ENCODE measurements at places on chromosomes 12 and 14.

GRCh38 chr12:124881123-124881522 lies 17.5 kb upstream of the SCARB1 start:
- no peak for DNase-seq

- no peak for DNase-seq
Observed at GRCh38 chr14:68631394-68632053, 161.3 kb downstream of the ZFP36L1 start.

GRCh38 chr14:90698379-90698869 lies 117.8 kb downstream of the TTC7B start:
- peak; percentile 45 for DNase-seq

DNA sequence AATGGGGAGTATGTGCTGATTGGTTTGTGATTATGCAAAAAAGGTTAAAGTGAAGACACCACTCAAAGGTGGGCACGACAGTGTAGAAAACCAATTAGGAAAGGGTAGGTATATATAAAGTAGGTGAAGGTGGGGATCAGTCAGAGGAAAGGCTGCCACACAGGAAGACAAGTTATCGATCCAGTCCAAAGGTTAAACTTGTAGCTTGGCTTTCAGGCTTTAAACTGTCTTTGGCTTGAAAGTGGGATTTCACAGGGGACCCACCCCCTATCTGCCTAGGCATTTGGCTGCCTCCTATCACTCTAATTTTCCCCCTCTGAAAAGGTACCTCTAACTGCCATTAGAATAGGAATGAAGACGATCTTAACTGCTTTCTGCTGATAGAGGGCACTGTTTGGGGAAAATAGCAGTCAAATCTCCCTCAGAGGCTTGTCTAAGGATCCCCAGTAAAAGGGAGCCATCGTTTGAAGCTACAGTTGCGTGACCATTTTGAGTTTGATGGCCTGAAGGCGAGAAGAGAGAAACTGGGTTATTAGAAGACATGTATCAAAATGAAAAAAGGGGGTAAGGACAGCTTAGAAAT lies 250.2 kb downstream of the GPHN start:
- DNase-seq: peak; percentile 51

DNA sequence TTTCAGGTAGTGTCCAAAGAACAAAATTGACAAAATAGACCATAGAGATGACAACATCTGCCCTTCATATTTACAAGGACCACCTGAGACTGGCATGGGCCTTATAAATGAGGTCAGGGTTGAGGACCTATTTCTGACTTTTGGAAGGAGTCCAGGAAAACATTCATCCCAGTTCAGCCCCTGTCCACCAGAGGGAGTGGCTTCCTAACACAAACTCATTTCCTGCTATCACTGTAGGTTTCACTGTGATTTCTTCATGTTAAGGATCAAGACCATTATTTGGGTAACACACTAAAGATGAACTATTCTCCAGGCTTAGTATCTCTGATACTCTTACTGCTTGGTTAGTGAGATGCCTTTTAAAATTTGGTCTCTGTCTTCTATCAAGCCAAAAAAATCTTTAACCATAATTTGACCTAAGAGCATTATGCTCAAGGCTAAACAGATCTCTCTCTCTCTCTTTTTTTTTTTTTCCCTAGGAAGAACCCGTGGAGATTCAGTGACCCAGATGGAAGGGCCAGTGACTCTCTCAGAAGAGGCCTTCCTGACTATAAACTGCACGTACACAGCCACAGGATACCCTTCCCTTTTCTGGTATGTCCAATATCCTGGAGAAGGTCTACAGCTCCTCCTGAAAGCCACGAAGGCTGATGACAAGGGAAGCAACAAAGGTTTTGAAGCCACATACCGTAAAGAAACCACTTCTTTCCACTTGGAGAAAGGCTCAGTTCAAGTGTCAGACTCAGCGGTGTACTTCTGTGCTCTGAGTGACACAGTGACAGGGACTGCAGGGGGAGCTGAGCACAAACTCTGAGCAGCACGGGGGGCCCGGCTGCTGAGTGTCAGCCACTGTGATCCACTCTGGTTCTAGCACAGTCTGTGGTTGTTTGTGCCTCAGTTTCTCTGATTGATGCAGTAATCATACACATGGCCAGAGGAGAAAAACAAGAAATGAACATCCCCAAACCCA lies 267.6 kb upstream of the OR4E1 start:
- peak; percentile 66 for DNase-seq

- DNase-seq: peak; percentile 79
Observed at GRCh38 chr12:459430-460258, at the start of gene B4GALNT3. Gene B4GALNT3, plus strand, starts transcription at chr12:459939. Its CDS starts 438 bp downstream, at chr12:460377.

- DNase-seq: no peak
Observed at GRCh38 chr12:78764913-78765312, 99.7 kb upstream of the SYT1 start.

GRCh38 chr14:97428808-97429440 lies 631.7 kb downstream of the VRK1 start:
- no peak for DNase-seq

- no peak for DNase-seq
Observed at GRCh38 chr14:84108746-84109457, 1421.0 kb upstream of the FLRT2 start.

DNA sequence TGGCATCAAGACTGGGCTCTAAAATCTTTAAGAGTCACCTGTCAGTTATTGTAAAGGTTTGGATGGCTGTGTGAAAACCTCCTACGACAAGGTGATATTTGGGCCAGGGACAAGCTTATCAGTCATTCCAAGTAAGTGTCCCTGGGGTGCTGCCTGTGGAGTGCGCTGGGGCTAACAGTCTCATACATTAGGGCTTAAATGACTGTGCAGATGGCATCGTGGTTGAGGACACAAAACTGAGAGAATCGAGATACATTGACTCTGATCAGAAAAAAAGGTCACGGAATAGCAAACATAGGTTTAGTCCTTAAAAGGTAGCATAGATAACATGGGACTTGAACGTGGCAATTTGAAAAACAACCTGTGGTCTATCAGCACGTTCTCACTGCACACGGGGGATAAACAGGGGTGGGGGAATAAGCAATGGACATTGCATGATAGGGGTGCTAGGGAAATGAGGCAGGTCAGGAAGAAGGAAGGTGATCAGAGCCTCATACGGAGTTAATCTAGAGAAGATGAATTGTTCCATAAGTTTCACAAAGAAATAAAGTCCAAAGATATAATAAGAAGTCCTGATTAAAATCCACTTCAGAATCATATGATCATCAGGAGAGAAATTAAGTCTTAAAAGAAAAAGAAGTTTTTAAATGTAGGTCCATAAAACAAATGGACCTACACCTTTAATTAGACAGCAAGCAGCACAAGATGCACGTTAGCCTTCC lies 100.3 kb downstream of the DAD1 start:
- DNase-seq: no peak

DNA sequence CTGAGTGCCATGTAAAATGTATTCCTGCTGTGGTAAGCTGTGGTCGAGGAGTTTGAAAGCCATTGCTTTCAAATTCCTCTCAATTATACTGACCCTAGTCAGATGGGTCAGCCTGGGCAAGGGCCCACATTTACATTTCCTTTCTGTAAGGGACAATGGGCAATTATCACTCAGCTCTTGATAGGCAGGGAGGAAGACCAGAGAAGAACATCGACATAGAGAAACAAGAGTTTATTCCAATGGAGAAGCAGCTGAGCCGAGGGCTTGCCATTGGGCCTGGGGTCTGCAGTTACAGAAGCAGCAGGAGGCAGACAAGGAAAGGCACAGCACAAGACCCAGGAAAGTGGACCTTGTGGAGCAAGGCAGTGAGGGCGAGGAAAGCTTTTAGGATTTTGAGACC lies 9.7 kb downstream of the NRIP2 start:
- DNase-seq: peak; percentile 47

GRCh38 chr12:104683831-104684503 lies 227.2 kb downstream of the CHST11 start:
- DNase-seq: no peak

- DNase-seq: no peak
Observed at GRCh38 chr14:30737916-30738315, 115.8 kb downstream of the SCFD1 start.

DNA sequence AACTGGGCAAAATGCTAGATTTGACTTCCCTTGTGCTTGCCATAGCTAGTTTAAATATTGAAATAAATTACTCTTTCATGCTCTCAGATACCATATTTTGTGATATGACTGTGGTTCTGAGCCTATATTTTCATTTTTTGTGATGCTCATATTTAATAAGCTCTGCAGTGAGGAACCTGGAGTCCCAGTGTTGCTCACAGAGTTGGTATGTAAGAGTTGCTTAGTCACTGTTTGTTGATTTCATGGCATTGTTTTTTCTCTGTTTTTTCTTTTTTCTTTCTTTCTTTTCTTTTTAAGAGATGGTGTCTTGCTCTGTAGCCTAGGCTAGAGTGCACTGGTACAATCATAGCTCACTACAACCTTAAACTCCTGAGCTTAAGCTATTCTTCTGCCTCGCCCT lies 750.5 kb upstream of the TMEM132C start:
- no peak for DNase-seq

DNA sequence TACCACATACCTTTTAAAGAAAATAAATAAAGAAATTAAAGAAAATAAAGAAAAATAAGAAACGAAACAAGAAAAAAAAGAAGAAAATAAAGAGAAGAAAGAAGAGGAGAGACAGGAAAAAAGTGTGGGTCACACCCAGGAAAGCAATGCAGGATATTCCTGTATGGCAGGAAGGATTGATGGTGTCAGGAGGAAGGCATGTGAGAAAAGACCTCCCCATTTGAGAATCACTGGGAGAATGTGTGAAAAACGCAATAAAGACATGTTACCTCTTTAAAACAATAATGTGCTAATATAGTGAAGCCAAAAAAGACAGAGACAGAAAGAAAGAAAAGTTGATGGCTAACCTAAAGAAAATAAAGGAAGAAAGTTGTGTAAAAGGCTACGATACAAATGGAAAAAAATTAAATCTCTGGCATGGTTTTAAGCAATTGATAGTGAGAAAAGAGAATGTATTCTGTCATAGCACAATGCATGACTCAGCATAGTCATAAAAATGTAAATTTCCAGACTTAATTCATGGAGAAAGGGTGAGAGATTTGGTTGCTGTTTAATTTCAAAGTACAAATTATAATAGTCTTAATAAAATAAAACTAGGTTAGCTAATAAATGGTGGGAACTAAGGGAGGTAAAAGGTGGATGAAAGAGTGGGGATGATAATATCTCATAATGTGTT lies 24.3 kb upstream of the FOXG1 start:
- DNase-seq: peak; percentile 91

GRCh38 chr14:64722842-64723447 lies 18.7 kb downstream of the PLEKHG3 start:
- DNase-seq: no peak

DNA sequence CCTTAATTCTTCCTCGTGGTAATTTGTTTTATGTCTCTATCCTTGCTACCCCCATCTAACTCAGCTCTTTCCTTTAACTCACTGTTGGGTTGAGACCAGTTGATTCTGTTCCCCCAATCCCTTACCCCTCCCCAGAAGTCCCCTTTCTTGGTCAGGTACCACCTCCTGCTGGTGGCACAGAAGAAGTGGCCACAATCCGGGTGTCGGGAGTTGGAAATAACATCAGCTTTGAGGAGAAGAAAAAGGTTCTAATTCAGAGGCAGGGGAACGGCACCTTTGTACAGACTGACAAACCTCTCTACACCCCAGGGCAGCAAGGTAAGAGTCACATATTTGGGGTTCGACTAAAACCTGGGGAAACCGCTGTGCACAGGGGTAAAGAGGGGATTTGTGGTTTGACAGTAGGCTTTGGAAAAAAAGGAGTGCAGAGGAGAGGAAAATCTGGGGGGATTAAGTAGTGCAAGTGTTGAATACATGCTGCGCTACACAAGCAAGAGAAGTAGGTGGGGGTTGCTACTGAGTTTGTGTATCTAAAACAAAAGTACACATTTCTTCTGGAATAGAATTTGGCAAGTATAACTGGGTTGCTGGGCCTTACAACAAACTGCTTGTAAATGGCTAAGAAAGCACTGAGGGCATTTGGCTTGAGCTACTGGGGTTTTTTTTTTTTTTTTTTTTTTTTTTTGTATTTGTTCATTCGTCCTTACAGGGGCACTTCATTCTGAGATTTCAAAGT lies 1.3 kb downstream of the A2ML1 start:
- peak; percentile 92 for DNase-seq

DNA sequence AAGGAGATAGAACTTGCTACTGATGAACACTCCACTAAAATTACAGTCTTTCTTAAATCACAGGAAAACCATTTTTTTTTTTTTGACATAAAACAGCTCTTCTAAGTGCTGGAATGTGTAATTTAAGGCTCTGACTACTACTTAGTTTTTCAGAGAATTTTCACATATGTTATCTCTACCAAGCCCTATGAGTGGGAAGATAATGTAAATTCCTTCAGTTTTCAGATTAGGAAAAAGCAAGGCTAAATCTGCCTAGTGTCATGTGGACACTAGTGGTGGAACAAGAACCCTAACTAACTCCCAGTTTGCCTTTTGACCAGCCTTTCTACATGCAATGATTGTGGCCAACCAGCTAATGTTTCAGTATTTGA lies 37.3 kb upstream of the CSRP2 start:
- DNase-seq: peak; percentile 22

DNA sequence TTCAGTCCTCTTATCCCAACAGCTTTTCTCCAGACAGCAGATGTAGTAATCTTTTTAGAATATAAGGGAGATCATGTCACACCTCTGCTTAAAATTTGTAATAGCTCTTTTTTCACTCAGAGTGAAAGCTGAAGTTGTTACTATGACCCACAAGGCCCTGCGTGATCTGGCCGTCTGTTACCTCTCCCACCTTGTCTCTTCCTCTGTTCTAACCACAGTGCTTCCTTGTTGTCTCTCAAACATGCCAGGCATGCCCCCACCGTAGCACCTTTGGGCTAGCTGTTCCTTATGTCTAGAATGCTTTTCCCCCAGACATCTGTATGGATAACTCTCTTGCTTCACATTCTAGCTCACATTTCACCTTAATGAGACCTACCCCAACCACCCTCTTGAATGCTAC lies 6.5 kb downstream of the NECAP1 start:
- no peak for DNase-seq

DNA sequence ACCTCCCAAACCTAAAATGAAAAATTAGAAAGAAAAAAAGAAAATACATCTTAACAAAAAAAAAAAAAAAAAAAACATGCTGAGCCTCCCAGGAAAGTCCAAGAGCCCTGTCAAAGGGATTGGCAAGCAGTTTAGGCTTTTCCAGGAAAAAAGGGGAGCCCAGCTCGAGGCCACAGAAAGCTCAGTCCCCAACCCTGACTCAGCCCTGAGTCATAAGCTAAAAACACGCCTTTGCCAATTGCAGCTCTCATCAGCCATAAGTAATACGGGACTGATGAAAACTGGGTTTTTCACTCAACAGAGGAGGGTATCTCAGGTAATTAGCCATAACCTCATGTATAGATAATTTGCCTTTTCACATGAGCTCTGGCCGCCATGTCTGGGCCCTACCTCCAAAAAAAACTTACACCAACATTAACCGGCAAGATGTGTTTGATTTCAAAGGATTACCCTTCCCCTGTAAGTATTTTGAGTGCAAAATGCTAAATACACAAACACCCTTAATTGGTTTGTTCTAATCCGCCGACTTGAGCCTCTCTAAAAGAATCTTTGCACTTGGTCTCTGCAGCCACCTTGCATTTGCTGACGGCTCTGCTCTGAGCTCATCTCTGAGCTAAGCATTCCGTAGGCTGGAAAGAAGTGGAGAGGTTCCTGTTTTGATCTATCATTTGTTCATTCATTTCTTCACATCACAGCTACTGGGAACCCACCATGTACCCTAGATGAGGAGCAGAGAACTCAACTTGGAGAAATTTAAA lies 319.2 kb downstream of the BCL11B start:
- no peak for DNase-seq

- DNase-seq: no peak
Observed at GRCh38 chr12:45244561-45245343, 28.9 kb downstream of the ANO6 start.

- peak; percentile 76 for DNase-seq
Observed at GRCh38 chr12:124392667-124393413, 97.9 kb downstream of the RFLNA start.
